CD4-positive, CD25-positive, alpha-beta regulatory T cell (primary cell): ENCODE measurements at places on chromosomes 1 and 21. TPM values are rescaled to one million over a fixed set of nuclear protein-coding genes. Genes with fewer than 3 reads are reported as not detected.

DNA sequence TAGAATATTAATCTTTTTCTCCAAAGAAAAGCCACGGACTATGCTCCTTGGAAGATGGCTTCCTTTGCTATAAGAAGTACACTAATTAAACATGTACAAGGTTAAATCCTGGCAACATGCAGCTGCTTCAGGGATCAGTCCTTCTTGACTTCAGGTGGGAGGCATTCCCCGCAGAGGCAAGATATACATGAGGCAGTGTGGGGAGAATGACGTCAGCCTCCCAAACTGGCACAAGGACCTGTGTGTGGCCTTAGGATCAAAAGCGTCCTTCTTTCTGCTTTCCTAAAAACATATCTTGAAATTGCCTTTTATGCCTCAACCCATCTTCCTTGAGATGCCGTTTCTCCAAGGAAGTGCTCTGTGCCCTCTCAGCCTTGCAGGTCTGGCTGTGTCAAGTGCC lies 90.3 kb downstream of the WLS start:
- no peak overlapping the region for H3K27ac ChIP-seq
- DNase-seq = no peak
- H3K27me3 ChIP-seq = no peaks in the 10 kb centered on the region
- no peak overlapping the region for H3K4me3 ChIP-seq
- H3K36me3 ChIP-seq = no peaks in the 10 kb centered on the region

NUF2 gene
- 1.5 TPM for total RNA-seq

CLIC6 gene
- total RNA-seq = not detected

TNFRSF14 gene
- 235 TPM for total RNA-seq

ZBTB37 gene
- total RNA-seq = 20.3 TPM

DNA sequence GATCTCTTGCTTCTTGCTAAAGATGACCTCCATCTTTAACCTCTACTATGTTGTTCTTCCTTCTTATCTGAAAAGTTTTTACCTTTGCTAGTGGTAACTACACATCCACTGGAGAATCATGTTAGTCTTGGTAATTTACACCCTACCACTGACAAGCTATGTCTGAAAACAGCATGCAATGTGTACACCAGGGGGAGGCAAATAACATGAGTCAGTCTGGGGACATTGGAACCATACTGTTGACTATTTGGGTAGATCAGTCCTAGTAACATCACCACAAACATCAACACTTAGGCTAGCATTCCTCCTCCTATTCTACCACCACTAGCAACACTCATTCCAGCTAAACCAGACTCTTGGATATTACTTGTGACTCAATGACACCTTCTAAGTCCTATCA lies 549.0 kb downstream of the KCNT2 start:
- H3K27me3 ChIP-seq = no peaks in the 10 kb centered on the region
- no peak for DNase-seq

CFHR3 gene
- total RNA-seq = not detected

DNA sequence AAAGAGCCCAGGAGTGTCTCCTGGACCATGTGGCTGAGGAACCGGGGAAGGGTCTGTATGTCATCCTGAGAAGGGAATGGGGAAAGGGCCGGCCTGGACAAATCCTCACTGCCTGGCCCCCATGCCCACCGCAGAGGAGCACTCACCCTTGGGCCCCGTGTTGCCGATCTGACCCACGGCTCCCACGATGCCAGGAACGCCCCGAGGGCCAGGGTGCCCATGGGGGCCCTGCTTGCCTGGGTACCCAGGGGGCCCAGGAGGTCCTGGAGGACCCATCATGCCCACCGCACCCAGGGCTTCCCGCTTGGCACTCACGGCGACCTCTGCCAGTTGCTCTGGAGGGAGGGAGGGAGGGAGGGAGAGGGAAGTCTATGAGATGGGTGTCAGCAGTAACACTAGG lies 14.6 kb downstream of the COL9A2 start:
- DNase-seq = no peak
- H3K27ac ChIP-seq = no peak overlapping the region
- H3K36me3 ChIP-seq = no peaks in the 10 kb centered on the region
- H3K27me3 ChIP-seq = no peaks in the 10 kb centered on the region

DNA sequence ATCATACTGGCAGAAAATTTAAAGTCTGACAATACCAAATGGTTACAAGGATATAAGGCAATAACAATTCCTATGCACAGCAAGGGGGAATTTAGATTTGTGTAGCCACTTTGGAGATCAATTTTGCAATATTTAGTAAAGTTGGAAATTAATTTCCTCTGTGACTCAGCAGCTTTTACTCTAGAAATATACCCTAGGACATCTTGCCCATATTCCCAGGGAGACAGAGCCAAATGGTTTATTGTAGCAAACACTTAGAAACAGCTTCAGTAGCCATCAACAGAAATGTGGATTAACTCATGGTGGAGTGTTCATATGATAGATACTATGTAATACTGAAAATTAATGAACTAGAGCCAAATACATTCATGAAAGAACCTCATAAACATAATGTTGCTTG lies 104.6 kb downstream of the BACH1 start:
- DNase-seq = no peak
- no peaks in the 10 kb centered on the region for H3K36me3 ChIP-seq
- H3K4me3 ChIP-seq = no peak overlapping the region

DNA sequence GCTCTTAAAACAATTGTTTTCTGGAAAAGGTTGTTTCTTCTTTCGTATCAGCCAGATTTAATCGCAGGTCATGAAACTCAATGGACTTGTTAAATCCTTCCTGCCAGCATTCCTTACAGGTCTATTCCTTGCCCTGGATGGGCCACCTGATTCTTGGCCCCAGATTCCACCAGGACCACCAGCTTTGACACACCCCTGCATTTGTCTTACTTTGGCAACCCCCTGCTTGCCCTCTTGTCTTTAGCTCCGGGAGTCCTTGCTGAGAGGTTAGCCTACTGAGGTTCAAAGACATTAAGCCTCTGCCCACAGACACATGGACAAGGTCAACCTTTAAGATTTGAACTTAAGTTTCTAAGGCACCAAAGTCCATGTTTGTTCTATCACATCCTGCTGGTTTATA lies 27.1 kb upstream of the DAB1 start:
- peaks cover 2% of the 10 kb centered on the region for H3K27me3 ChIP-seq
- H3K36me3 ChIP-seq = no peaks in the 10 kb centered on the region
- no peak overlapping the region for H3K27ac ChIP-seq
- no peak for DNase-seq

DNA sequence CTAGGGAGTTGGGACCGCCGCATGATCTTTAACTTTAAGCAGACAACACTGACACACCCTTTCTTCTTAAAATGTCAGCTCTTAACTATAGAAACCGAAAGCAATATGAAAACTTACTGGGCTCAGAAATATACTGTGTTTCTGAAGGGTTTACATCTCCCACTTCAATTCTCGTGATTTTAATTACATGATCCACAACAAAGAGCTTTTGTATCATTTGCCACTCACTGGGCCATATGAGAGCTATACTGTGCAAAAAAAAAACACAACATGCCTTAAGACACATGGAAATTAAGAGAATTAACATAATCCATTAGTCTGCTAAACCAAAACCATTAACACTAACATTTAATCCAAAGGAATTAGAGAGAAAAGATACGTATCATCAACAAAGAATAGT lies 35.0 kb upstream of the RAP1GAP start:
- peaks cover 76% of the 10 kb centered on the region for H3K36me3 ChIP-seq
- DNase-seq = no peak
- peak overlapping the region; percentile 28 for H3K27ac ChIP-seq
- no peak overlapping the region for H3K4me3 ChIP-seq
- no peaks in the 10 kb centered on the region for H3K4me1 ChIP-seq
- no peaks in the 10 kb centered on the region for H3K27me3 ChIP-seq

APP gene
- total RNA-seq = 29.5 TPM
